Lung (tissue), 17 donors: ENCODE measurements at places on chromosomes 11 and 22. TPM values are rescaled to one million over a fixed set of nuclear protein-coding genes. Genes with fewer than 3 reads are reported as not detected.

Gene CXCR5
- not detected for total RNA-seq

Gene ZBTB44
- 72.7 TPM for total RNA-seq

- DNase-seq: no peak
- peaks cover 11% of the 10 kb centered on the region for H3K36me3 ChIP-seq
- no peak overlapping the region for H3K4me3 ChIP-seq
Measured at GRCh38 chr11:77842441-77843121, 21.6 kb downstream of the AAMDC start.

DNA sequence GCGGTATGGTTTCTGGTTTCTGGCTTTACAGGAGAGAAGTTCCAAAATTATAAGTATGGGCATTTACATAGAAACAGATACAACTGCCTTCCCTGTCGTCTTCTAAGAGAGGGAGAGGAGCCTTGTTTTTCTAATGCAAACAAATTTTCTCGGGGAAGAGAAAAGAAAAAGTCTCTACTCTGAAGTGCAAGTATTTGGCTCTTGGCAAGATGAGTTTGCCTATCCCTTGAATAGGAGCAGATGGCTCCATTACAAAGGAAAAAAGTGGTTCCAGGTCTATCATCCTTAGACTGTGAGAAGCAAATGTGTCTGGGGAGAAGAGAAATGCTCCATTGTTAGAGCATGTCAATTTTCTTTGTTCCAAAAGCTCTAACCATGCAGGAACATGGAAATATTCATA, 455.6 kb downstream of the BUD13 start:
- H3K36me3 ChIP-seq: no peaks in the 10 kb centered on the region
- DNase-seq: no peak
- no peaks in the 10 kb centered on the region for H3K4me1 ChIP-seq
- H3K27ac ChIP-seq: no peak overlapping the region

- H3K27me3 ChIP-seq: no peaks in the 10 kb centered on the region
- no peaks in the 10 kb centered on the region for H3K36me3 ChIP-seq
- no peak for DNase-seq
- H3K27ac ChIP-seq: no peak overlapping the region
Measured at GRCh38 chr11:1078191-1078601, 3.5 kb downstream of the MUC2 start.

DNA sequence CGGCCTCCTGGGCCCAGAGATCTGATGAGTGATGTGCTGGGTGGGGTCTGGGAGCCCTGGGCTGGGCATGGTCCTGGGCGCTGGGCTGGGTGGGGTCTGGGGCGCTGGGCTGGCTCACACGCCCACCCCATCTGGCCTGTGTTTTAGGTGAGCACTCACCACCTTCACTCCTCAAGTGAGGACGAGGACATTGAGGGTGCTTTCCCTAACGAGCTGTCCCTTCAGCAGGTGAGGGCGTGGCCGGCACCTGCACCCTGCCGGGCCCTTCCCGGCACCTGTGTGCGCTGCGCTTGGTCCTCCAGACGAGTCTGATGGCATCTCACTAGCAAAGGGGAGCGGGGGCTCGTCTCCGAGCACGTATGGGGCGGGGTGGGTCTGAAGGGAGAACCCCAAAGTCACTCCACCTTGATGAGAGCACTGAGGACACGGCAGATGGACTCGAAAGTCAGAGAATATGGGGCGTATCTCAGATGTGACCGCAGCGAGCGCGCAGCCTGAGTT, 37.9 kb downstream of the SBF1 start:
- H3K4me1 ChIP-seq: no peaks in the 10 kb centered on the region
- no peak for DNase-seq
- H3K27me3 ChIP-seq: no peaks in the 10 kb centered on the region
- H3K4me3 ChIP-seq: no peak overlapping the region
